ENCODE measurements at places on chromosomes 7 and 10.

DNA sequence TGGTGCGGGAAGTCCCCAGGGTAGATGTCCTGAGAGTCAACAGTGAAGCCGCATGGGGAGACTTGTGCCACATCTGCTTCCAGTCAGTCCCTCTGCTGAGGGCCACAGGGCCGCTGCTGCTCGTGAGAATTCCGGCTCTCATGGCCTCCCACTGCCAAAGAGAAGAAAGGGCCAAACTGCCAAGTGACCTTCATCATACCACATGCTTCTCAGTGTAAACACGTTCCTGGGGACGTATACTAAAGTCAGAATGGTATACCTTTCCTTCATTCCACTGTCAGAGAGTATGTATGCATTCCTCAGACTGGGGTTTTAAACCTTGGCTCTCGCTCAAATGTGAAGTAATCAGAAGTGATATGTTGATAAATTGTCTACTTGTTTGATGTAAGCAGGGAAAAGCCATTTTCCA is 52.8 kb upstream of the SEC61G start:
- DNase-seq = peak; percentile 80

- DNase-seq = no peak
These were observed 133.6 kb downstream of the ZMIZ1 start for GRCh38 chr10:79202188-79203013.

DNA sequence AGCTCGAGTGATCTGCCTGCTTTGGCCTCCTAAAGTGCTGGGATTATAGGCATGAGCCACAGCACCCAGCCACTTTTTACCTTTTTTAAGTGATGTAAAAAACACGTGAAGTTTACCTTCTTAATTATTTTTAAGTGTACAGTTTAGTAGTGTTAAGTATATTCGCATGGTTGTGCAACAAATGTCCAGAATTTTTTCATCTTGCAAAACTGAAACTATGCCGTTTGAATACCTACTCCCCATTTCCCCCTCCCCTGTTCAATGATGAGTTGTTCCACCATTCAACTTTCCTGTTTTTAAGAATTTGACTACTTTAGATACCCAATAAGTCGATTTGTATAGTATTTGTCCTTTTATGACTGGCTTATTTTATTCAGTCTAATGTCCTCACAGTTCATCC is 10.9 kb downstream of the NRBF2 start:
- no peak for DNase-seq

DNA sequence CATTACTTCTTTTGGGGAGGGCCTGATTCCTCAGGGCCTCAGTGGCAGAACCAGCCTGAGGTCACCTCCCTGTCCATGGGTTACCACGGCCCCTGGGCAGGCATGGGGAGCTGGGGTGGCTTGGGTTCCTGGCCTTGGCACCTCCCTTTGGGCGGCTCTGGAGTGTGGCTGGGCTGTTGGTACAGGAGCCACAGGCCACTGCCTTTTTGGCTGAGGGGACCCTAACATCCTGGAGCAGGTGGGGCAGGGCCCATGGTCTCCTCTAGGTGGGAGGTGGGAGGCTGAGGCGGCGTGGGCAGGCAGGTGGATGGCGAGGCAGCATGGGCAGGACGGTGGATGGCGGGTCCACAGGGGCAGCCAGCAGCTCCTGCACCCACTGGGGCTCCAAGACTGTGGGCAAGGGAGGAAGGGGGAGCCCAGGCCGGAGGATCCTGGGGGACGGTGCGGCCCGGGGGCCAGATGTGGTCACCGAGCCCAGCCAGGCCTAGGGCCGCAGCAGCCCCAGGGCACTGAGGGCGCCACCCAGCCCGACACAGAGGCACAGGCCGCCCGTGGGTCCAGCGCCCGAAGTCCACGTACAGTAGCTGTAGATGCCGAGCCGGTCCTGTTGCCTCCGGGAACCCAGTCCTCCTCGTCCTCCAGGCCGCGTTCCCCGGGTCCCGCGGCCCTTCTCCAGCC is 2.4 kb upstream of the SYCE1 start:
- DNase-seq = no peak

DNA sequence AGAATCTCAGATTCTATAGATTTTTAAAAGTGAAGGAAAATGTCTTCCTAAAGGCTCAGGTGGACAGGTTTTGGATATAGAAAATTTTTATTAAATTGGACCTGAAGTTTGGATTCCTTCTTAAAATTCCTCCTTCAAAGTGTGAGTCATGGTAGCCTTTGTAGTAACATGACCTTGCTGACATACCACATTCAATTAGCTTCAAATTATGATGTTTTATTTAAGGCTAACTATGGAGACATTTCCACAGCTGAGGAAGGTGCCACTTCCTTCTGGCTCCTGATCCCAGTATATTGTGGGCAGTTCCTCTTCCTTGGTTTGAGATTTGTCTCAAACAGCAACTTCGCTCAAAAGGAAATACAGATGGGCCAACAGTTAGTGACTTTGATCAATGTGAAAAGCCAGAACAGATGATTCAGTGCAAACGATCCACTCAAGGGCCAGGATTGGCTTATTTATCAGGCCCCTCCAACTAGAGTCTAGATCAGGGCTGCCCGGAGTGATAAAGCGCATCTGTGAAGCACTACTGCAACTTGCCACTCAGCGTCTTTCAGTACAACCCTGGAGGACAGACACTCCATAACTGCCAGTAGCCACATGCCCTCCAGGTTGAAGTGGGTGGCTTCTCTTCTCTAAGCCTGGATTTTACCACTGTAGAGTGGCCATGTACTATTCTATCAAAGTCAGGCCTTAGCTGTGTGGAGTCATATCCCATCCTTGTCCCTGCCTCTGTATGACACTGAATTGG is 573.5 kb downstream of the KIF20B start:
- DNase-seq = no peak

DNA sequence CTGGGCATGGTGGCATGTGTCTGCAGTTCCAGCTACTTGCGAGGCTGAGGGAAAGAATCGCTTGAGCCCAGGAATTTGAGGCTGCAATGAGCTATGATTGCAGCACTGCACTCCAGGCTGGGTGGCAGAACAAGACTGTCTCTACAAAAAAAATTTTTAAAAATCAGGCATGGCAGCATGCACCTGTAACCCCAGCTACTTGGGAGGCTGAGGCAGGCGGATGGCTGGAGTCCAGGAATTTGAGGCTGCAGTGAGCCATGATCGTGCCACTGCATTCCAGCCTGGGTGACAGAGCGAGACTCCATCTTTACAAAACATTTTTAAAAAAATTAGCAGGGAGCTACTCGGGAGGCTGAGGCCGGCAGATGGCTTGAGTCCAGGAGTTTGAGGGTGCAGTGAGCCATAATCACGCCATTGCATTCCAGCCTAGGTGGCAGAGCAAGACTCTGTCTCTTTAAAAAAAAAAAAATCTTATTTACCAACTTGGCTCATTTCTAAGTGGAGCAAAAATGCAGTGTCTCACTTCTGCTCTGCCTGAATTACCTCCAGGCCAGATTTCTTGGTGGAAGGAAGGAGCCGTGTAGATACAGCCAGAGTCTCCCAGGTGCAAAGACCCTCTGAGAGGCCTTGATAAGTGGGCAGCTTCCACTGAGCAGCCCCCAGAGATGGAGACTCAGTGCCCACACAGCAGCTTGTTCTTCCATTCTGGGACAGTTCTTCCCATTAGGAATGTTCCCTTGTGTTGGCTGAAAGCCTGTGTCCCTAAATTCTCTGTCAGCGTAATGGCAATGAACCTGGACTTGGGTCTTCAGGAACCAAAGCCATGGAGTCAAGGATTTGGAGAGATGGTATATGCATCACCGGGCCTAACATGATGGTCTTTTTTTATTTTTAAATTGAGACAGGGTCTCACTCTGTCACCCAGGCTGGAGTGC is 30.0 kb downstream of the GTF2IRD1 start:
- no peak for DNase-seq

DNA sequence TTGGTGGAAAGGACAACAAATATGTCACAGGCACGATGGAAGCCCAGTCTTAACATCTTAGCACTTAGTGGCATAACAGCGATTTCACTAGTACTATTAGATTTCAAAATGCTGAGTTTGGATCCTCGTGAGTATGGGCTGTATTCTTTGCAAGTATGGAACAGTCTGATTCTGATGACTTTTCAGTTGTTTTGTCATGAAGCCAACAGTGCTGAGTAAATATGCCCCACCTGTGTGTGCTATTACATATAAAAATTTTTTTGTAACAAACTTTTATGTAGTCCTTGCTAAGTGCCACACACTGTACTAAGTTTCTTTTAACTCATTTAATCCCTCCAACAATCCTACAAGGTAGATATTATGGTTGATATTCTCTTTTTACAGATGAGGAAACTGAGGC is 30.8 kb downstream of the MTURN start:
- DNase-seq = no peak
